ENCODE measurements at places on chromosomes 3 and 15.

- no peak for DNase-seq
These were observed 43.2 kb upstream of the TSEN2 start for GRCh38 chr3:12440927-12441714.

- no peak for DNase-seq
These were observed 3.8 kb upstream of the LMAN1L start for GRCh38 chr15:74808840-74809229.

DNA sequence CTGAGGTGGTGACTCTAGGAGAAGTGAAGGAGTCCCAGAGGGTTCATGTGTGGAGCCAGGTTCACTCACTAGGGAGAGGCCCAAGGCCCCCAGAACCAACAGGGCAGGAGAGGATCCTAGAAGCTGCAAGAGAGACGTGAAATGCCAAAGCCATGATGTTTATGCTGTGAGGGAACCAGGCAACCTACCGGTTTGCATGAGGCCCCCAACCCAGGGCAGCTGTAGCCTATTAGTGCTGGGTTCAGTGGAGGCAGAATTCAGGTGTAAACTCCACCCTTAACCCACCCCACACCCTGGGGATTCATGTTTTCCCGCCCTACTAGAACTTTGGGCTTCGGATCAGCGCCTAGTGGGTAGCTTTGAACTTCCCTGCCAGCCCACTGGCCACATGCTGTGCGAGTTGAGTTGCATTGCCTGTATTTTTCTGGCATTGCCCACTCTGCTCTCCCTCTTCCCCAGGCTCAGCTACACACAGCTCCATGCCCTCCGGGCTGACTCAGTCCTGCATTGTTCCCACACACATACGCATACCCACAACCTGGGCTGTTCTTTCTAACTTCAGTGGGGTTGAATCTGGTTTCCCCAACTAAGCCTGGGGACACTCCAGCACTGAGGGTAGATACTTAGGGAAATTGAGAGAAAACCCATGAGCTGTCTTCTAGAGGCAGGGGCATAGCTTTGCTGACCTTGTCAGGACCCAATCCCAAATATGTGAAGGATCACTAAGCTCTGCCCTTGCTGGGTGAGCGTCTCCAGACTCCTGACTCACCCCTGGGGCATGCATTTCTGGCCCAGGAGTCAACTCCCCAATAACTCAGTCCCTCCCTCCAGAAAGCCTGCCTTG lies 2.0 kb upstream of the ZBTB47 start:
- peak; percentile 26 for DNase-seq

GRCh38 chr15:66933932-66934867 lies 131.2 kb upstream of the SMAD3 start:
- DNase-seq, result no peak

DNA sequence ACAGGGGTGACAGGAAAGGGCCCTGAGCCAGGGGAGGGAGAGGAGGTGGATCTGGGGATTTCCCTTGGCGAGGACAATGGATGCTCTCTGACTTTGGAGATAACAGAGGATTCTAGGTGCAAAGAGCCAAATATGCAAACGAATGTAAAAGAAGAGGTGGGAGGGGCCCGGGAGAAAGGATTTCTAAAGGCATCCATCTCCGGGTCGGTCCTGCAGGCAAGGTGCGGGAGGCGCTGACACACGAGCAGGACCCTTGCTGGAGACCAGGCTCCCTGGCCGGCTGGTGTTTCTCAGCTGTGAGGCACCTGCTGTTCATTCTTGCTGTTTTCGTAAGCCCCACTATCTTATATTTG lies 115.2 kb upstream of the TLE3 start:
- DNase-seq, result no peak

DNA sequence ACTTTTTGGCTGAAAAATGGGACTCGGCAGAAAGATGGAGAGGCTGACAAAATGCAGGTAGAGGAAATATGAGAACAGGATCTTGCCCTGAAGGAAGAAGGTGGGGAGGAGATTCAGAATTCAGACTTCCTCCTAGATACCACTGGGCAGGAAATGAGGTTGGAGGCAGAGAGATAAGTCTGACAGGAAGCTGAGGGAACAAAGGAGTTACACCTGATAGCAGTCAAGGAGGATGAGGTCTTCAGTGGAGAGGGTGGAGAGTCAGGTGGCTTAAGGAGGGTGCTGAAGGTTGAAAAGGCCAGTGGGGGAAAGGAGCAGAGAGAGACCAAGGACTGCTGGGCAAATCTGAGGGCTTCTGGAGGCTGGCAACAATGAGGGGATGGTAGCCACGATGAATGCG lies 56.8 kb downstream of the CCR4 start:
- DNase-seq, result no peak

DNA sequence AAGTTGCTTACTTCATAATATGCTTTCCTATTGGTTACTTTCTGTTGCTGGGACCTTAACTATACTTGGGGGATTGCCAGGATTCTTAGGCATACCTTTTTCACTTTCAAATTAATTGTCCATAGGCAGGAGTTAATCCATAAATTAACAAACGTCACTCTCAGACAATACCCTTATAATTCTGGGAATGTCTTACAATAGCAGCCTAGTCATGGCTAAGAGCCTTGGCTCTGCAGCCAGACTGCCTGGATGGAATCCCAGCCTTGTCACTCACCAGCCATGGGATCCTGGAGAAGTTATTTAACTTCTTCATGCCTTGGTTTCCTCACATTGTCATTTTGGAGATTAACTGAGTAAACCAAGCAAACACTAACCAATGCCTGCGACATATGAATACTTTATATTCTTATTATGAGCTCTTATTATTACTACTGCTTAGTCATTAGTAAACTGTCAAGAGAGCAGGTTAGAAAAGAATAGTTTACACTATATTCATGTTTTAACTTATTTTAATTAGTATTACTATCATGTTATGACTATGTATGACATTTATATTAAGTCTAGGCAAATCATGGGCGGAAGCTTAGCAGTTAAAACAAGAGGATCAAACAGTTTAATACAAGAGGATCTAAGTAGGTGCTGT lies 29.0 kb downstream of the GYG1 start:
- no peak for DNase-seq

DNA sequence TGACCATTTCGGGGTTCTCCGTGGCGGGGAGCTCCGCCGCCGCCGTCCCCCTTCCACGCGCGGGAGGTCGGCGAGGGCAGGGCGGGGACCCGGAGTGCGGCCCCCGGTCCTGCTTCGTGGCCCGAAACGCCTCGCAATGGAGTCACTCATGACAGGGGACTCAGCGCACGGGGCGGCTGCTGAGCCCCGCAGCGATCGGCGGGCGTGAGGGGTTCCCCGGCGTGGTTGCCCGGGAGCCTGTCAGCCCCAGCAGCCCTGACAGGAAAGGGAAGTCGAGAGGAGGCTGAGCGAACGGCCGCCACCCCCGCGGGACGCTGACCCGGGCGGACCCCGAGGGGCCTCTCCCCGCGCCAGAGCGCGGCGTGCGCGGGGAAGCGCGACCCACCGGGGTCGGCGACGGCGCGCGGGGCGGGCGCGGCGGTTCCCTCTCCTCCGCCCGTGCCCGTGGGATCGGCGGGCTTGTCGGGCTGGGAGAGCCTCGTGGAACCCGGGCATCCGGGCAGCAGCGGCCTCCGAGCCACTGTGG lies 564 bp upstream of the PIGZ start:
- DNase-seq, result no peak

DNA sequence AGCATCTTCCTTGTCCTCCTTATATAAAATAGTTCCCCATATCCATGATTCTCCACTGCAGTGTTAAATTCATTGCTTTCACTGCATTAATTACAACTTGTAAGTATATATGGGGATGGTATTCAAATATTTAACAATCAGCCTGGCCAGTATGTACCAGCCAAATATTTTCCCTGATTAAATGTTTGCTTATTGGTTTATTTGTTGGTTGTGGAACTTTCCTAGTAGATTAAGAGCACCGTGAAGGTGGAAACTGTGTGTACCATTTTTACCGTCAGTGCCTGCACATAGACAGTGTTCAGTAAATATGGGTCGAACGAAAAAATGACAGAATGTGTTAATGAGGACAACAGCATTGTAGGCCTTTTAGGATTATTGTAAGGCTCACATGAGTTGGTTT lies 7.0 kb downstream of the LAMP3 start:
- no peak for DNase-seq

- peak; percentile 28 for DNase-seq
These were observed 330.5 kb downstream of the ROBO2 start for GRCh38 chr3:77370413-77370812.

DNA sequence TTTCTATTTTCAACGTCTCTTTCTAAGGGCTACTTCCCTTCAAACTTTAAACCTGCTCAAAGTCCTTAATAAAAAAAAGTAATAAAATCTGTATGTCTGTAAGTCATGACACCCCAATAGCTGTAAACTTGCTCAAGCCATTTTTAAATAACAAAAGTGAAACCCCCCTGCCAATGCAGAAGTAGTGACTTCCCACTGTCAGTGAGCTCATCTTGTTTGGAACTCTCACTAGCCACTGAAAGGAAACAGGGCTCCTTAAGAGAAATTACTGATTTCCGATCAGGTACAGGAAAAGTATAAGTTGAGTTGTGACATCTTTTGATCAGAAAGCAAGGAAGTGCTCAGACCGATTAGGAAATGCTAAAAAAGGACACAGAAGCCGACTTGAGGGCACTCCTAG lies 27.6 kb upstream of the GPR171 start:
- no peak for DNase-seq

GRCh38 chr3:135161425-135161824 lies 366.4 kb downstream of the EPHB1 start:
- no peak for DNase-seq

GRCh38 chr3:161744366-161744765 lies 247.8 kb downstream of the OTOL1 start:
- DNase-seq, result no peak

DNA sequence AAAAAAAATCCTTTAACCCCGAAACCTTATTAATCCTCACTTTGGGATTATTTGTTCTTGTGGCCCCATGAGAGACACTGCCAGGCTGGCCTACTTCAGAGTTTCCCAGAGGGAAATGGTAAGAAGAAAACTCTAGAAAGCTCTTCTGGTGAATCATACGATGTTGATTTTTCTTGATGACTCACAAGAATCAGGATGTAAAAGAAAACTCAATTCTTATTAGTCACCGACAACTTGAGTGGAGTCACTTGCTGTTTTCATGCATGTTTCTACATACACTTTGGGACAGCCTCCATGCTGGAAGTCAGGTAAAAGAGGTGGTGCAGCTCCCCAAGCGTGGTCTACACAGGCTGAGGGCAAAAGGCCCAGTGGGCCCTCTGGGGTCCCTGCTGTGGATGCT lies 42.8 kb downstream of the MYO5C start:
- peak; percentile 94 for DNase-seq

DNA sequence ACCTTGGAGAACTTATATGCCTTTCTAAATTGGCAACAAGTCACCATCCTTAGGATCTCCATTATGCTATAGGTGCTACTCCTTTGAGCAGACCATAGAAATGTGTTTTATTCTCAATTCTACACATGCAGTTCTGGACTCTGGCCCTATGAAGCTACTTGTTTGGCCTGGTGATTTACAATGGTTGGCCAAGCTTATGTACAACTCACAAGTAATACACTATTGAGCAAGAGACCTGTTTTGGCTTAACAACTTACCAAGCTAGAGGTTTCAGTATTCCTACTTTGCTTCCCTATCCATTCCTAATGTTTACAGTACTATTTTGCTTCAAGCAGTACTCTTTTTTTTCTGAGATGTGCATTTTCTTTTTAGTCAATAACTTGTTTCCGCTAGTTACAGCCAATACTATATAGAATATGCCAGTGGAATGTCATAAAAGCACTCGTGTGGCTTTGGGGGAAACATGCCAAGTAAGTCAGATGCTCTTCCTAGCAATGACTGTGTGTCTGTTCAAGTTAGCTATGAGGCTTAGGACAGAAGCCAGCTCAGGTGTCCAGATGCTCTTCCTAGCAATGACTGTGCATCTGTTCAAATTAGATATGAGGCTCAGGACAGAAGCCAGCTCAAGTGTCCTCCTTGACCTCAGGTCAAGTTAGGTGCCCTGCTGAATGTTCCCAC lies 174.9 kb upstream of the SEMA6D start:
- no peak for DNase-seq

DNA sequence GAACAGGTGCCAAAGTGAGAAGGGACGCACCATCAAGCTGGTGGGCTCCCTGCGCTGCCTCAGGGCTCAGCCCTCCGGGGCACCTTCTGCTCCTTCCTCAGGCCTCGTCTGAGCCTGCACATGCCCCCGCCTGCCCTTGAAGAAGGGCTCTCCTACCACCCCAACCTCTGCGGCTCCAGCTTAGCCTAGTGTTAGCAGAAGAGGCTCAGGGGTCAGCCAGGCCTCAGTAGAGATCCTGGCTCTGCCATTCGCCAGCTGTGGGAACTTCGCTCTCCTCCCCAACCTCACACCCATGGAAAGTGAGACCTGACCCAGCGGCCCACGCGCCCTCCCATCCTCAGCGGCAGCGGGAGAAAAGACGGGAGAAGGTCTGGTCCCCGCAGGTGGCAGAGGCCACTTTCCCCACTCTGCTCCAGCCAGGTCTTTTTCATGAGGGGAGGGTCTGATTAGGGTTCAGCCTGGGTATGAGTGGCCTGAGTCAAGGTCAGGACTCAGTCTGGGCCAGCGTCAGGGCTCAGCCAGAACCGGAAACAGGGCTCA lies 8.2 kb downstream of the GRIP2 start:
- no peak for DNase-seq

GRCh38 chr3:46325645-46326300 lies 28.1 kb upstream of the CCR2 start:
- no peak for DNase-seq

DNA sequence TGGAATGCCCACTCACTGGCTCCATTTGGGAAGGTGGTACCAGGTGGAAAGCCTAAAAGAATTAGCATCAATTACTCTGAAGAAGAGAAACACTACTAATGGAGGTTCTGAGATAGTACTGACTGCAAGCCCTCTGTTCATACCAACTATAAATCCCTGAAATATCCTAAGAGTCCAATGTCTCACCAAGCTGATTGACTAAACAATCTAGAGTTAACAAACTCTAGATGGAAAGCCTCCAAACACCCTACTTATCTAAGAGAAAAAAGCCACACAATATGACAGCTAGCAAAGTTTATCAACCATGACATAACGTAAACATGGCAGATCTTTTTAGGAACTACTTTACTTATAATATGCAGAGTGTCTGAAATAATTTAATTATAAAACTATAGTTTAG lies 59.2 kb downstream of the GPR176 start:
- DNase-seq, result no peak

- DNase-seq, result peak; percentile 90
These were observed 71.9 kb downstream of the MGLL start for GRCh38 chr3:127750226-127751031.

DNA sequence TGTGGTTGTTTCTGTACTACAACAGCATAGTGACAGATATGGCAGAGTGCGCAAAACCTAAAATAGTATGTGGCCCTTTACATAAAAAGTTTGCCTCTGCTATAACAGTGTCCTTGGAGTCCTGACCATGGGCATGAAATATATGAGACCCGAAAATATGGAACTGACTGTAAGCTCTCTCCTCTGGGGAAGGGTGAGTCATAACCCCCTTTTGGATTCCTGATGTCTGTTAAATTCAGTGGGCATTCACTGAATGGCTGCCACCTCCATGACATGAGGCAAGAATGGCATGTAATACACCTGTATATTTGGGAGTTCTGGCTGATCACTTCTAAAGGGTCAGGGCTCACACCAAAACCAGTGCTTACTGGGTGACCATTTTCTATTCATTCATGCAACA lies 6.1 kb downstream of the TBC1D2B start:
- no peak for DNase-seq

GRCh38 chr3:126551839-126552687 lies 6.7 kb downstream of the C3orf22 start:
- DNase-seq, result no peak

Data from kidney epithelial cell (primary cell).